ENCODE measurements at places on chromosomes 2 and 18.
A peak's percentile ranks its signal among the peaks of the same experiment; 100 is the strongest.

GRCh38 chr2:101766337-101766736, 68.8 kb downstream of the MAP4K4 start:
- DNase-seq: no peak

GRCh38 chr2:148909114-148909513, 34.1 kb downstream of the KIF5C start:
- DNase-seq: no peak

GRCh38 chr18:21650311-21650710, 38.2 kb downstream of the SNRPD1 start:
- DNase-seq: no peak

DNA sequence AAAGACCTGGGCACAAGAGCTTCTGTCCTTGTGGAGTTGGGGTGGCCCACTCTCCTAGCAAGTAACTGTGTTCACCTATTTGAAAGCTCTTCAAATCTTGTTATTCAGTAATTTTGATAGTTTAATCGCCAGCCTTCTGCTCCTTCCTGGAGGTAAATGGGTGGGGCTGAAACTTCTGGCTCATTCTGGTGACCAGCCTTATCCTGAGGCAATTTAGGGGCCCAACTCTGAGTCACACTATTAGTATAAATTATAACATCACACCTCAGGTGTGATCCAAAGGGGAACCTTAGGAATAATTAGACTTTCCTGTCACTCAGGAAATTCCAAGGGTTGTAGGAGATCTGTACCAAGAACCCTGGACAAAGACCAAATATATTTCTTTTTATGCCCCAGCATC, 255.8 kb upstream of the RGPD4 start:
- DNase-seq: no peak

DNA sequence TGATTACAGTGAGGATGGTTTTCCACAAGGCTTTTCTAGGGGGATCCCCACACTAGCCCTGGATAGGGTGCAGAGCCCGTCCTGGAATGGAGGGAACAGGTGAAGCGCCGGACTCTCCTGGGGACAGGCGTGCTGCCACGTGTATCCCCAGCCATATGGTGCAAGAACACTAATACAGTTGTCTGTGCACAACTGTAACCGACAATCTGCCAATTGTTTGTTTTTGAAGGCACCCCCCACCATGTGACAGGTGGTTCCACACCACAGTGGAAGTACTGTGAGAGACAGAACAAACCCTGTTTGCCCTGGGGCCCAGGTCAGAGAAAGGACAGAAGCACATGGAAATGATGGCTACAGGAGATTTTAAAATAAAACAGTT, 52.9 kb downstream of the MYCN start:
- DNase-seq: no peak

DNA sequence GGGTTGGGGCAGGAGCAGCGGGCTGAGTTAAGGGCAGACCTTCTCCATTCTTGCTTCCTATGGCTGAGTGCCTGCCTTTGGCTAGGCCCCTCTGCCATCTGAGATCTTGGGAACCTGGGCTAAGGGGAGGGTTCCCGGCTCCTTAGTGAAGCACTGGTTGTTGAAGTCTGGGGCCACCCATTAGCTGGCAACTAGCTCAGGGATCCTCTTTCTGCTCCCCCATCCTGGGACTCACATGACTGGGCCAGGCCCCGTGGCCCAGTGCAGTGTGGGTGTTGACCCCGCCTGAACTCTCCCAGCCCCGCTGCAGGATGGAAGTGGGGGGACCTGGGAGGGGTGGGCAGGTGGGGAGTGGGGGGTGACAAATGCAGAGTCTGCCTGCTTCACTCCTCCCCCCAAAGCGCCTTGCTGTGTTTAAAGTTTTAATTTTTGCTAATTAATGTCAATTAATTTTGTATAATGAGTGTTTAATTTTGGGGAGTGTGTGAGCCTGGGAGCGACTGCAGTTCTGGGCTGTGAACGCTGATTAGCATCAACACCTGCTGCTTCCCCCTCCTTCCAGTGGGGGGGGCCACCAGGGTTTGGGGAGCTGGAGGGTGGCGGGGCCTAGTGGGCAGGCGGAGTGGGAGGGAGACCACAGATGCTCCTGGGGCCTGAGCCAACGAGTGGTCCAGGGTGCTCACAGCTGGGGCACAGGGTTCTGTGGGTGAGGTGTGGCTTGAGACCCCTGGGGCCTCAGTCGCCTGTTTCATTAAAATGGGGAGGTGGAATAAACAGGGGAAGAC, 55.2 kb downstream of the EMX1 start:
- DNase-seq: no peak

DNA sequence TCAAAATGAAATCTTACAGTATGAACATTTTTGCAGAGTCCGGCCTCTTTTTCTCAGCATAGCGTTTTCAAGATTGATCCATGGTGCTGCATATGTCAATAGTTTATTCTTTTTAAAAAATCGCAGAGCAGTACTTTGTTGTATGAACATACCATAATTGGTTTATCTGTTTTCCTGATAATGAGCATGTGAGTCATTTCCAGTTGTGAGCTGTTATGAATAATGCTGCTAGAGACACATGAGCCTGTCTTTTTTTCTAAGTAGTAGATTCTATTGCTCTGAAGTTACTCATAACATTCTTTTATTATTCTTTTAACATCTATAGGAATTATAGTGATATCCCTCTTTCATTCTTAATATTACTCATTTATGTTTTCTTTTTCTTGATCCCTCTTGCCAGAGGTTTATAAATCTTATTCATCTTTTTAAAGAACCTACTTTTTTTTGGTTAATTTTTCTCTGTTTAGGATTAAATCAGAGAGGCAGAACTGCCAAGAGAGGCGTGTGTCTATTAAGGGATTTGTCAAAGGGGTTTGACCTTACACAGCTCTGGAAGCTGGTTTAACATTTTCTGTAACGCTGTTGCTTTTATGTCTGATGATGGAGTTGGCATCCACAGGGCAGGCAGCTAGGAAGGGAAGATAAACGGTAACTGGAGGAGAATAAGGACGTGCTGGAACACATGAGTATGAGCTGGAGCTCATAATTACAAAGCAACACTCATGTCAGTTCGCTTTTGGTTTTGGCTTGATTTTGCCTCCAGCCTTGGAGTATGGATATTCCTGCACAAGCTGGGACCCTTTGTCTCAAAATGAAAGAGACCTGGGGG, 47.4 kb downstream of the MGAT5 start:
- no peak for DNase-seq

DNA sequence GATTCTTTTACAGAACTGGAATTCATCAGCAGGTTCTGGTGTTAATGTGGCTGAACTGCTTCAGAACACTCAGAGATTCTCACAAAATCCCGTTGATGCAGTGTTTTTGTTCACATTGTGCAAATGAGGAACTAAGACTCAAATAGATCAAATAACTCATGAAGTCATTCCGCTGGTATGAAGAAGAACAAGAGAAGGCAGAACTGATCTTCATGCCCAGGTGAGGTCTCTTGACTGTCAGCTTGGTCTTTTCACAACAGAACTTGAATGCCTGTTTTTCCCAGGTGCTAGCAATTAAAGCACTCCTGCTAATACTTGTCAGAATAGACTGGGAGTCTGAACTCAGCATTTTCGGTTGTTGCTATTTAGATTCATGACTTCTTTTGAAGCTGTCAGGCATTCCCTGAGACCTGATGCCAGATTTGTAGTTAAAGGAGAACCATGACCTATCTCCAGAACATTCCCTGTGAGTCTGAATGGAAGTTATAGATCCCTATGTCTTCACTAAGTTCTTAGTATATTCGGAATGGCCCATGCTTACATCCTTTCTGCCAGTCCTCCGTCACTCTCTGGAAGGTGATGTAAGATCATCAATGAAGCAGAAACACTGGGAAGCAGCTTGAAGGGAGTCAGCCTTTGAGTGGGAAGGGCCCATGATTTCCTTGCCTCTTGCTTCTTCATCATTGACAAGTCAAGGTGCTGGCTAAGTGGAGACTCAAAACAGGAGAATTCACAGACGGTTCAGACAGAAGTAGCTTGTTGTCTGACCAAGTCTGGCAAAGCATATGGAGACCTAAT, 155.7 kb downstream of the MTCL1 start:
- DNase-seq: no peak

DNA sequence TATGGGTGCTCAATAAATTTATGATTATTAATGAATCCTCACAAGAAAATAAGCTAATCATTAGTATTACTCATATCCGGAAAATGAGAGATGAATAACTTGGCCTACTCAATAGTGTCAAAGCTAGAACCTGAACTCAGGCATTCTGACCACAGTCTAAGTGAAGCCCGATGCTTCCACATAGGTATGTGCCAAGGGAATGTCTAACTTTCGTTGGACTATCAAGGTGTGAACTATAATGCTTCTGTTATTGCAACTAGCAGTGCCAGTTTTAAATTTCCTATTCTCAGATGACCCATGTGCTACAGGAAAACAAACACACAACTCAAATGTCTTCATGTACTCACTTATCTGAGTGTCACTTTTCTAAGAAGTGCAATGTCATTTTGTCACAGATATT, 1.8 kb downstream of the BARD1 start:
- DNase-seq: no peak

DNA sequence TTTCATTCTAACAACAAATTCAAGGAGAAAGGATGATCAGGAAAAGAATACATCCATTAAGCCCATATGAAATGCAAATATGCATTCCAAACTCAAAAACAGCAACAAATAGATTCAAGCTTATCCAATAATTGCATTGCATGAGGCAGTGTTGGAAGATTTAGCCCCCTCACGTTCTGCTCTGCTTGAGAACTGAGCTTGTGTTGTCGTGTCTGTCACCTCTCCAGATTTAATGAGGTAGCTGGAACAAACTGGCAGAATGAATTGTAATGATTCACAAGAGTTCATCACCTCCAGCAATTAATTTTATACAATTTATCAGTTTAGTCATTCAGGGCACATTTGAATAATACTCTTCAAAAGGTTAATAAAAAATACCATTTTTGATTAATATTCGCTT, 54.8 kb downstream of the AP1S3 start:
- no peak for DNase-seq

GRCh38 chr2:46647766-46648742, 168.7 kb downstream of the TMEM247 start:
- DNase-seq: no peak

GRCh38 chr18:78622907-78623541, 356.6 kb upstream of the SALL3 start:
- DNase-seq: no peak

- no peak for DNase-seq
Observed at GRCh38 chr2:178829299-178829960, 22.2 kb upstream of the TTN start.

- no peak for DNase-seq
Observed at GRCh38 chr2:196703695-196704094, 64.2 kb downstream of the CCDC150 start.

DNA sequence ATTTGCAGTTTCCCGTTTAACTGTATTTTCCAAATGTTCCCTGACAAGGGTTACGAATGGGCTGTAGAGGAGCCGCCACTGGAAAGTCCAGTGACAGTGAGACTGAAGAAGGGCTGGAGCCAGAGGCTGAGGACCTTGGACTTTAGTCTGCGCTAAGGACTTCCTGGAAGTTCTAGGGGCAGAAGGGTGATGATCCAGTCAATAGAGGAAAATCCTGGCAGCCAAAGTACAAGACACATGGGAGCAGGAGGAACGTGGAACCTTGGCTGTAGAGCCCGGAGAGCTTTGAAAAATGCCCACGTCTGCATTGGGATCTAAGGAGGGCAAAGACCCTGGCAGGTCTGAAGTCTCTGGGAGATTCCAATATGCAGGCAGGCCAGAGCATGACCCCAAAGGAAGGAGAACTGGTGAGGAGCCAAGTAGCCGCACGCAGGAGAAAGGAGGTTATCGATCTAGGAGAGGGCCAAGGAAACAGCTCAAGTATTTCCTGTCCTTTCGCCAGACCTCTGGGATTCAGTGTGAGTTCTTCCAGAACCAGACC, 28.5 kb downstream of the MBP start:
- DNase-seq: no peak

- no peak for DNase-seq
Observed at GRCh38 chr2:179021258-179021657, 28.7 kb downstream of the CCDC141 start.

DNA sequence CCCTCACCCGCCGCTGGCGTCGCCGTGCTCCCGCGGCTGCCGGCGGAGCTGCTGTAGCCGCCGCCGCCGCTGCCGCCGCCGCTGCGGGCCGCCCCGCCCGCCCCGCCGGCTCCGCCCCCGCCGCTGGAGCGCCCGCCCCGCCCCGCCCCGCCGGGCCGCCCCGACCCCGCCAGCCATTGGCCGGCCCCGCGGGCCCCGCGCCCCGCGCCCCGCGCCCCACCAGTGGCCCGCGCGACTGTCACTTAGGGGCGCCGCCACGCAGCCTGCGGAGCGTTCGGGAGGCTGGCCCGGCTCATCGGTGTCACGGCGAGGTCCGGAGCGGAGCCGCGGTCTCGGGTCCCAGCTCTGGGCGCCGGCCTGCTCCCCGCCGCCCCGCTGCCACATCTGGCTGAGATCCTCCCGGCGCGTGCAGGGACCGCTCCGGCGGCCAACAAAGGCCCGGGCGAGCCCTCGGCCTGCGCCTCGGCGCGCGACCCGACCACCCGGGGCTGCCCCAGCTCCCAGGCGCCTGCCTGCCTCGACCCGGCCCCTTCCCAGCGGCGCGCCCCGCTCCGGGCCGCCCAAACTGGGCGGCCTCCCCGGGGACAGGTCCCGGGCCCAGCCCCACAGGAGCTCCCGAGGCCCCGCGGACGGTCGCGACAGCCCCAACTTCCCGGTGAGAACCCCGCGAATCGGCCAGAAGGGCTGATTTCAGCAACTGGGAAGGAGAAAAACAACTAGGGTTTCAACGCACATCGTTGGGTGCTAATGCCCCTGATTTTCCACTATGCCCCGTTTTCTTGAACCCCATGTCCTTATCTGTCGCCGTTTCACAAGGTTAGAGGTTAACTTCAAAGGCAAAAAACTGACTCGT, at the start of gene MGAT4A:
Gene MGAT4A (minus strand): TSS at position 92 of the 853 bp plus-strand sequence. CDS start 4,800 bp downstream, outside the sequence.
- DNase-seq: no peak

- DNase-seq: peak; percentile 17
Observed at GRCh38 chr2:165529130-165529529, 59.6 kb downstream of the CSRNP3 start.

DNA sequence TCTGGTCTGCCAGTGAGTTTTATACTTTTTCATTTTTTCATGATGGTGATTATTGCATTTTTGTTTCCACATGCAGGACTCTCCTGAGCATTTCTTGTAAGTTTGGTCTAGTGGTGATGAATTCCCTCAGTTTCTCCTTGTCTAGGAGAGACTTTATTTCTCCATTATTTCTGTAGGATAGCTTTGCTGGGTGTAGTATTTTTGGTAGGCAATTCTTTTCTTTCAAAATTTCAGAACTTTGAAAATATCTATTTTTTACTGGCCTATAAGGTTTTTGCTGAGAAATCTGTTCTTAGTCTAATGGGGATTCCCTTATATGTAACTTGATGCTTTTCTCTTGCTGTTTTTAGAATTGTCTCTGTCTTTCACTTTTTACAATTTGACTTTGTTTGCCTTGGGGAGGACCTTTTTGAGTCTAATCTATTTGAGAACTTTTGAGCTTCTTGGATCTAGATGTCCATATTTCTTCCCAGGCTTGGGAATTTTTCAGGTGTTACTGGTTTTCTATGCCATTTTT, 149.1 kb downstream of the UBR3 start:
- DNase-seq: no peak

GRCh38 chr2:105828558-105828957, 83.8 kb downstream of the NCK2 start:
- no peak for DNase-seq

GRCh38 chr2:180004731-180005130, 2.4 kb downstream of the CWC22 start:
- no peak for DNase-seq
